ENCODE measurements at places on chromosomes 1 and 21. TPM values are rescaled to one million over a fixed set of nuclear protein-coding genes. Genes with fewer than 3 reads are reported as not detected.
A peak's percentile ranks its signal among the peaks of the same experiment; 100 is the strongest.

The OLIG2 gene
- total RNA-seq, result not detected

The APCS gene
- 0.42 TPM for total RNA-seq

DNA sequence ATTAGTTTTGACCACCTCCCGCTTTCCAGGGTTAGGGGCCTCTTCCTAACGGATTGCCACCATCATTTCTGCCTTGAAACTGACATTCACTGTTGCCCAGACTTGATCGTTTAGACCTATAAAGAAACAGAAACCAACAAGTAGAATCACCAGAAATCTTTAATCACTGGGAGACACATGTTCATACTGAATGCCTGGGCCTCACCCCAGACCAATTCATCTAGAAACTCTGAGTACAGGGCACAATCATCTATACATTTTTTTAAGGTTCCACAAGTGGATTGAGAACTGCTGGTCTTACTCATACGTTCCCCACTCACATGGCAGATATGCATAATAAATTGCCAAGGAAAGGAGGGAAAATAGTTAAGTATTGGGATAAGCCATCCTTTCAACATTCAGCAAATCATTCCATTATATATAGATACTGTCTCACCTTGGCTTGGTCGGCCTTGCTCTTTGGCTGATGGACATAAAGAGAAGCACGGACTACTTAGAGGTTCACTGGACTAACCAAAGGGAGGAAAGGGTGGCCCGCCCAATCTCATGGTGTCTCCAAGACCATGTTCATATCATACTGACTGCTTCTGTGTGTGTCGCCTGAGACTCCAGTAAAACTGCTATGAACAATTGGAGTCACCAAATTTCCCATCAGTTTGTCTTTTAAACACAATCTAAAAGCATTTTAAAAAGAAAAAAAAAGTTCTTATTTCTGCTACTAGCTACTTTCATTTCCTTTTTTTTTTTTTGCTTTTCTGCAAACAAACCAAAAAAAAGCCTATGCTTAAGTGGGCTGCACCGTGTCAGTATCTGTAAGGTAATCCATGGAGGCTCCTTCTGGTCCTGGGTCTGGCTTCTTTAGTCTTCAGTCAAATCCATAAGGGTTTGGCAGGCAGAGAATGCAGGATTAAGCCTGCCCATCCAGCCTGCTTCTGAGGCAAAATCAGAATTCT lies 9.4 kb upstream of the TARBP1 start:
- no peaks in the 10 kb centered on the region for H3K27me3 ChIP-seq
- H3K4me3 ChIP-seq, result no peak overlapping the region
- no peaks in the 10 kb centered on the region for H3K4me1 ChIP-seq

DNA sequence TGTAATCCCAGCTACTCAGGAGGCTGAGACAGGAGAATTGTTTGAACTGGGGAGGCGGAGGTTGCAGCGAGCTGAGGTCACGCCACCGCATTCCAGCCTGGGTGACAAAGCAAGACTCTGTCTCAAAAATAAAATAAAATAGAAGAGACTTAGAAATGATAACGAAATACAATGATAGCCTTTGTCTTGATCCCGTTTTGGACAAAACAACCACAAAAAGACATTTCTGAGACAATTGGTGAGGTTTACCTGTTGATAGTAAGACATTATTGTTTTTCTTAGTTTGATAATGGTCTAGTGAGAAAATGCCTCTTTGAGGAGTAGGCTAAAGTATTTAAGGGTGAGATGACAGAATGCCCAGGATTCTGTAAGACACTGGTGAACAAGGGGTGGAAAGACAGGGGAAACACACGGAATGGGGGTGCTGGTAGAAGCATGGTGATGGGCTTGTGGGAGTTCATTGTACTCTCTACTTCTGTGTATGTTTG lies 11.9 kb upstream of the SHE start:
- H3K36me3 ChIP-seq, result no peaks in the 10 kb centered on the region
- no peak overlapping the region for H3K4me3 ChIP-seq
- 0 out of 2 replicates have a peak, but pooled peaks cover 3% of the 10 kb centered on the region for H3K4me1 ChIP-seq
- no peak overlapping the region for H3K27ac ChIP-seq

- no peak overlapping the region for H3K4me3 ChIP-seq
- H3K36me3 ChIP-seq, result no peaks in the 10 kb centered on the region
- no peaks in the 10 kb centered on the region for H3K27me3 ChIP-seq
Measured at GRCh38 chr1:65056866-65057265, 90.5 kb upstream of the JAK1 start.

- H3K4me1 ChIP-seq, result no peaks in the 10 kb centered on the region
- peaks cover 7% of the 10 kb centered on the region for H3K27me3 ChIP-seq
- no peak overlapping the region for H3K4me3 ChIP-seq
- no peak for DNase-seq
- no peak overlapping the region for H3K27ac ChIP-seq
Measured at GRCh38 chr1:110112656-110113055, 413 bp downstream of the UBL4B start.

DNA sequence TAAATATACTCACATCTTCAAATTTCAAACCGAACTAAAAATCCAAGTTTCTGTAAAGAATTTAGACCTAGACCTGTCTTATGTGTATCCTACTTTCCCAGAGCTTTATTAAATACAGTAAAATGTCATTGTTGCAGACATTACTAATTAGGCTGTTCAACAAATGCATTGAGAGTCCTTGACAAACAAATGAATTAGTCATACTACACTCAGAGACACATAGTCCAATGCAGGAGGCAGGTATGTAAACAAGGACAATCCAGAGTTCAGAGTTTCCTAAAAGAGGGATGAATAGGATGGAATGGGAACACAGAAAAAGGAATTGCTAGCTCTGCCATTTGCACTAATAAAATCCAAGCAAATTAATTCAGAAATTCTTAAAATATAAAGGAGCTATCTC lies 1.6 kb upstream of the EGLN1 start:
- H3K4me3 ChIP-seq, result no peak overlapping the region
- H3K36me3 ChIP-seq, result no peaks in the 10 kb centered on the region
- DNase-seq, result no peak
- peak overlapping the region; percentile 90 for H3K27ac ChIP-seq

- H3K4me1 ChIP-seq, result peaks cover 8% of the 10 kb centered on the region
- no peak overlapping the region for H3K27ac ChIP-seq
- DNase-seq, result no peak
- H3K36me3 ChIP-seq, result no peaks in the 10 kb centered on the region
Measured at GRCh38 chr1:235287208-235287882, 40.6 kb downstream of the ARID4B start.

DNA sequence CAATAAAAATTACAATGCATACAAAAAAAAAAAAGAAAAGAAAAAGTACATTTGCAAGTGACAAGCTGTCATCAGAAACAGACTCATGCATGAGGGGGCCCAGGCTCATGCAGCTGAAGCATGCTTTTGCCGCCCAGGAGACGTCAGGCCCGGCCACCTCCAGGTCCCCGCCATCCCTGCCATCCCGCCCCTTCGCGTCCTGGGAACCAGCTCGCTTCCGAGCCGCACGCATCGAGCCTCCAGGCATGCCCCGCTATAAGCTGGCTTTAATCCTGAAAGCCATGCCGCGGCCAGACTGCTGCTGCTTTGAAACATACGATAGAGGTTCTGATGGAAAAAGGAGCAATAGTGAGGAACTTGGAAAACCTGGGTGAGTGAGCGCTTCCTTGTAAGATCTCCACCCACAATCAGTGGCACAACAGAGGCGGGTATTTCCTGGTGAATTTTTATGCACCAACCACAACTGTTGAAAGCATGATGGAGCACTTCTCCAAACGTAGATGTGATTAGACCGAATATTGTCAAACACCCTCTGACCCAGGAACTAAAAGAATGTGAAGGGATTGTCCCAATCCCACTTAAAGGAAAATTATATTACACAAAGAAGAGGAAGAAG lies 113.7 kb downstream of the FAF1 start:
- no peak overlapping the region for H3K27ac ChIP-seq
- no peak for DNase-seq
- no peaks in the 10 kb centered on the region for H3K36me3 ChIP-seq
- H3K27me3 ChIP-seq, result no peaks in the 10 kb centered on the region
- H3K4me3 ChIP-seq, result no peak overlapping the region

- no peaks in the 10 kb centered on the region for H3K27me3 ChIP-seq
- H3K4me3 ChIP-seq, result no peak overlapping the region
- H3K27ac ChIP-seq, result no peak overlapping the region
- peaks cover 9% of the 10 kb centered on the region for H3K4me1 ChIP-seq
Measured at GRCh38 chr1:115452600-115453329, 114.7 kb upstream of the NGF start.

GRCh38 chr1:66562561-66562960 lies 28.6 kb downstream of the SGIP1 start:
- H3K4me3 ChIP-seq, result no peak overlapping the region
- peaks cover 32% of the 10 kb centered on the region for H3K4me1 ChIP-seq
- no peaks in the 10 kb centered on the region for H3K36me3 ChIP-seq
- DNase-seq, result no peak
- no peaks in the 10 kb centered on the region for H3K27me3 ChIP-seq

GRCh38 chr1:153340356-153340755 lies 8.3 kb downstream of the PGLYRP4 start:
- H3K27me3 ChIP-seq, result peaks cover 27% of the 10 kb centered on the region
- no peaks in the 10 kb centered on the region for H3K4me1 ChIP-seq
- H3K36me3 ChIP-seq, result no peaks in the 10 kb centered on the region
- H3K27ac ChIP-seq, result no peak overlapping the region
- H3K4me3 ChIP-seq, result no peak overlapping the region
- no peak for DNase-seq
